ENCODE measurements at places on chromosomes 5 and 9. TPM values are rescaled to one million over a fixed set of nuclear protein-coding genes. Genes with fewer than 3 reads are reported as not detected.

DNA sequence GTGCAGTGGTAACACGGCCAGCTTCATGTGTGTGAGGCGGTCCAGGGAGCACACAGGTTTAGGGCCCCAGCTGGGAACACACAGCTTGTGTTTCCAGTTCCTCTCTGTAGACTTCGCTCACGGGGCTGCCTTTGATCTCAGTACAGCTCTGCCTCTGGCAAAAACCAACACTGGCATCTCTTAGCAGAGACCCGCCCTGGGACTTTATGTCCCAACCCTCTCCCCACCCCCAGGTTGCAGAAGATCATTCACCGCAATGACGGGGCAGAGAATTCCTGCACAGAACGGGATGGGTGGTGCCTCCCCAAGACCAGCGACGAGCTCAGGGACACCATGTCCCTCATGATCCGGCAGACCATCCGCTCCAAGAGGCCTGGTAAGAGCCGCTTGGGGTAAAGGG, 5.2 kb upstream of the CEL start:
- H3K27ac ChIP-seq = peak overlapping the region; percentile 50
- no peak for DNase-seq
- no peaks in the 10 kb centered on the region for H3K27me3 ChIP-seq
- peaks cover 53% of the 10 kb centered on the region for H3K4me1 ChIP-seq

Gene MLLT3
- 60.8 TPM for total RNA-seq

DNA sequence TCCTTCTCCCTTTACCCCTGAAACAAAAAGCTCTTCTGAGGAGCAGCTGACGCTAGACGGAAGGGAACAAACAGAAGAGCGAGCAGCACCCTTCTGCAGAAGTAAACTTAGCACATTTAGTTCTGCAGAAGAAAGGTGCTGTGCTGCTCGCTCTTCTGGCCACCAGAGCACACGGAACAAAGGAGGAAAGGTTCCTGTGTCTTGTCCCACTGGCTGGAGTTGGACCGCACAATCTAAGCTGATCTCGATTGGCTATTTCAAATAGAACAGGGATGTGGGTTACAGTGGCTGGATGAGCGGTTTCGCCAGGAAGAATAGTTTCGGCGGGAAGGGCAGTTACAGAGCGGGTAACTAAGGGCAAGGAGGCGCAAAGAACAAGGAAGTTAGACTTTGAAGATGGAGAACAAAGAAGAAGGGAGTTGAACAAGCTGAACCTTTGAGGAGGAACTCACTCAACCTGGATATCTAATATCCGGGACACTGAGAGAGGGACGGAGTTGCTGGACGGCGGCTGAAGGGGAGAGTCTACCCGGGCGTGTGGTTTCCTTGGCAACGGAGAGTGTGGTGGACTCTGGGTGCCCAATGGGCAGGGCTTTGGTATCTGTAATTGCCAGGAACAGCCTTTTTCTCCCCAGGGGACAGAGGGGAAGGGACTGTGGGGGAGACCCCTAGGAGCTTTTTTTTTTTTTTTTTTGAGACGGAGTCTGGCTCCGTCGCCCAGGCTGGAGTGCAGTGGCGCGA, 7.1 kb downstream of the GTF3C5 start:
- H3K27ac ChIP-seq = no peak overlapping the region
- no peak overlapping the region for H3K4me3 ChIP-seq
- H3K4me1 ChIP-seq = peaks cover 23% of the 10 kb centered on the region
- no peaks in the 10 kb centered on the region for H3K27me3 ChIP-seq
- DNase-seq = no peak

Gene CLK4
- 21.1 TPM for total RNA-seq

DNA sequence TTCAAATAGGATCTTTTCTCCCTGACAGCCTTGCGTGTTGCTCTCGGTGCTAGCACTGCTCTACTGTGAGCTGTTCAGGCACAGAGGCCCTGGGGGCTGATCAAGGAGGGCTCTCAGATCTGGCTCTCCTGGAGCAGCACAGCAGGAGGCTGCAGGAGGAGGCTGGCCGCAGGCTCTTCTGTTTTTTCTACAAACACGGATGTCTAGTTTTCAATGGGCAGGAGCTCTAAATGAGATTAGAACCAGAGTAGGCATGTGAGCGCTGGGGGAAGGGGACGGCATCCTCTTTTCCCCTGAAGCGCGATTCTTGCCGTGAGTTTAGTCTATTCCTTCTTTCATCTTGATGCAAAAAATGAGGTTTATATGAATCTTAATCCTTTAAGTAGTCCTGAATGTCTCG, 61.7 kb upstream of the IRX4 start:
- H3K36me3 ChIP-seq = no peaks in the 10 kb centered on the region
- H3K4me1 ChIP-seq = no peaks in the 10 kb centered on the region
- peaks cover 20% of the 10 kb centered on the region for H3K27me3 ChIP-seq
- H3K27ac ChIP-seq = no peak overlapping the region

DNA sequence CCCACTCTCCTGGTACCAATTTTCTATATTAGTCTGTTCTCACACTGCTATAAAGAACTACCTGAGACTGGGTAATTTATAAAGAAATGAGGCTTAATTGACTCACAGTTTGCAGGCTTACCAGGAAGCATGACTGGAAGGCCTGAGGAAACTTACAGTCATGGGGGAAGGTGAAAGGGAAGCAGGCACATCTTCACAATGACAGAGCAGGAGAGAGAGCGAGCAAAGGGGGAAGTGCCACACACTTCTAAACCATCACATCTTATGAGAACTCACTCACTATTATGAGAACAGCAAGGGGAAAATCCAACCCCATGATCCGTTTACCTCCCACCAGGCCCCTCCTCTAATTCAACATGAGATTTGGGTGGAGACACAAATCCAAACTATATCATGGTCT, 72.2 kb downstream of the ATG10 start:
- peaks cover 19% of the 10 kb centered on the region for H3K36me3 ChIP-seq
- H3K27ac ChIP-seq = no peak overlapping the region
- DNase-seq = no peak
- H3K4me1 ChIP-seq = no peaks in the 10 kb centered on the region
- no peak overlapping the region for H3K4me3 ChIP-seq

Gene PCAT7
- not detected for total RNA-seq

Measured in activated CD8-positive, alpha-beta T cell treated with anti-CD3 and anti-CD28 coated beads for 36 hours (primary cell).